ENCODE measurements at places on chromosomes 2 and 18. TPM values are rescaled to one million over a fixed set of nuclear protein-coding genes. Genes with fewer than 3 reads are reported as not detected.
A peak's percentile ranks its signal among the peaks of the same experiment; 100 is the strongest.

Gene CRACDL
- total RNA-seq = 0.19 TPM

- DNase-seq = no peak
Observed at GRCh38 chr18:7677001-7677400, 109.9 kb downstream of the PTPRM start.

DNA sequence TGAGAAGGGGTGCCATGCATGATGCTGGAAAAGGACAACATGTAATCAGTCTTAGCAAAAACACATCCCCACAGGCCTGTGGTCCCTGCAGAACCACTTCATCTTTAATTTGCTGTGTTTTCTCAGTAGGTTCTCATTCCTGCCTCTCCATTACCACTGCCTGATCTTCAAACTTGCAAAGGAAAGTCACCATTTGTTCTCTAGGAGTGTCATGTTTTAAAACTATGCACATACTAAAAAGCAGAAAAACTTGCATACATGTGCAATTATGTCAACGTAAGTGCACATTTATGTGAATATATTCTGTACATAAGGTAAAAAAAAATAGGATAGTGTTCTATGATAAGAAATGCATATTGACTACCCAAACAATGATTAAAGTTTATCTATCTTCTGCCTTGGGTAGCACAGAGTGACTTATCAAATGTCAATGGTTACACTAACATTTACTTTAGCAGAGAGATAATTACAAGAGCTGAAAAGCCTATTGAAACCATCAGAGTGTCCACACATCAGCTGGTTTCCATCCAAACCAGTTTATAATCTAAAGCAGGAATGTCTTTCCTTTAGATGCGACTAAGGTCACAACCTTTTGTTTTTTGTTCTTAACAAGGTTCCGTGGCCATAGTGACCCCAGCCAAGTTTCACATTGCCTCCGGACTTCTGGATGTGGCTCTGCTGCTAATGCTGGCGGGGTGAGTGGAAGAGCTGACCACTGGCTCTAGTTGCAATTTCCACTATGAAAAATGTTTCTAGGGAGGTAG lies 58.7 kb upstream of the RMDN2 start:
- no peak for DNase-seq

DNA sequence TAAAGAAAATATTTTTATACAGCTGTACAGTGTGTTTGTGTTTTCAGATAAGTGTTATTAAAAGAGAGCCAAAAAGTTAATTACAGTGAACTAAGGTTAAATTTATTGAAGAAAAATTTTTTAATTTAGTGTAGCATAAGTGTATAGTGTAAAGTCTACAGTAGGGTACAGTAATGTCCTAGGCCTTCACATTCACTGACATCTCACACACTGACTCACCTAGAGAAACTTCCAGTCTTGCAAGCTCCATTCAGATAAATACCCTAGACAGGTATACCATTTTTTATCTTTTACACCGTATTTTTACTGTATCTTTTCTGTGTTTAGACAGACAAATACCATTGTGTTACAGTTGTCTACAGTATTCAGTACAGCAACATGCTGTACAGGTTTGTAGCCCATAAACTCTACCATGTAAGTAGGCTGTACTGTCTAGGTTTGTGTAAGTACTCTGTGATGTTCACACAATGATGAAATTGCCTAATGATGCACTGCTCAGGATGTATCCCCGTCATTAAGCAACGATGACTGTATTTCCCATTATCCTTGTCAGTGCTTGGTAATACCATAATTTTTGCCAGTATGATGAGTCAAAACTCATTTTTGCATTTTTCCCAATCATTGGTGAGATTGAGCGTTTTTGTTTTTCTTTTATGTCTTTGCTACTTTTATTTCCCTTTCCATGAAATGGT lies 48.2 kb upstream of the B3GNT2 start:
- no peak for DNase-seq

Gene DLX1
- total RNA-seq = 0.24 TPM

Gene VWC2L
- not detected for total RNA-seq

DNA sequence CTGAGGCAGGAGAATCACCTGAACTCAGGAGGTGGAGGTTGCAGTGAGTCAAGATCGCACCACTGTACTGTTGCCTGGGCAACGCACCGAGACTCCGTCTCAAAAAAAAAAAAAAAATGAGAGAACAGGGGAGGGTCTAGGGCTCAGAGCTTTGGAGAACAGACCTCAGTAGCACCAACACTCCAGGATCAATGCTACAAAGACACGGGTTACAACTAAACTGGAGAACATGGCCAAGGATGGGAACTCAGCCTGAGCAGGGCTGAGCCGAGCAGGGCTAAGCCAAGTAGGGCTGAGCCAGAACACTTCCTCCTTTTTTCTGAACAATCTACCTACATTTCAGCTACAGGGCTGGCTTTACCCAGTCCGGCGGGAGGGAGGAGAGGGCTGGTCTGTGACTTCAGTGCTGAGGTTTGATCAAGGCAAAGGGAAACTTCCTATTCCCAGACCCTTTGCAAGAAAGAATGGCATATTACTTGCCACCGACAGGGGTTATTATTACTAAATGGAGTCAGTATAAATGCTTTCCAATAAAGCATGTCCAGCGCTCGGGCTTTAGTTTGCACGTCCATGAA lies 2.9 kb upstream of the CASP8 start:
- DNase-seq = peak; percentile 44

DNA sequence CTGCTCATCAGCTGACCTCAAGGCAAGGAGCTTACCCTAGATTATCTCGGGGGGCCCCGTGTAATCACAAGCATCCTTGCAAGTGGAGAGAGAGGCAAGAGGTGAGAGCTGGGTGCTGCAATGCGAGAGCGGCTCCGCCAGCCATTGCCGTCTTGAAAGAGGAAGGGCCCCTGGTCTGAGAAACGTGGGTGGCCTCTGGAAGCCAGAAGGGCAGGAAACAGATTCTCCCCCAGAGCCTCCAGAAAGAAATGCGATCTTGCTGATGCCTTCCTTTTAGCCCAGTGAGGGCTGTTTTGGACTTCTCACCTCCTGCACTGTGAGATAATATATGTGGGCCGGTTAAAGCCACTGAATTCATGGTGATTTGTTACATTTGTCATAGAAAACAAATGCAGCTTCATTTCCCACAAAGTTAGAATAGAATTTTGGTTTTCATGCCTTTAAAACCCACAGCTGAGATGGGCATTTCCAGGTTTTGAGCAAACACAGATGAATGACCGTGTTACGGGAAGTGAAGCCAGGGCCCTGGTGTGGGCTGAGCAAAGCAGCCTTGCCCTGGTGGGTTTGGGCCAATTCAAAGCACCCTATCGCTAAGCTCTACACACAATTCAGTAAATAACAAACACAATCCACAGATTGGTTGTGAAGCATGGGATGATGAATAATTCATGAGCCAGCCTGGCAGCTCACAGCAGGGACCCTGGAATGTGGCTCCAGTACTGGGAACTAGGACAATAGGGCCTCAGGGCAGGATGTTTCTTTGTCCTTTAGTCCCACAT lies 319.9 kb upstream of the HS6ST1 start:
- DNase-seq = no peak

Gene TMEM17
- total RNA-seq = 0.32 TPM

DNA sequence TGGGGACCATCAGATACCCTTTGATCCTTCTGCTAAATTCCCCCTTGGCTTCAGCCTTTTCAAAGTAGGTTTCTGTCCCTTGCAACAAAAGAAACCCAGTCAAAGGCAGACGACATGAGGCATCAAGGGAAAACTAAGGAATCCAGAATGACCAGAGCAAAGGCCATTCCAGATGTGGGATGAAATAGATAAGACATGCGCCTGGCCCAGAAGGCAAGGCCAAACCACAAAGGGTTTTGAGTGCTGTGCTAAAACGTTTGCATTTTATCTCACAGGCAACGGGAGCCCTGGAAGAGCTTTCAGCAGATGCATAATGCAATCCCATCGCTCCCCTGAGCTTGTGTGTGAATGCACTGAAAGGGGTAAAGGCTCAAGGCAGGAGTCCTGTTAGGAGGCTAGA lies 17.7 kb downstream of the CXCR1 start:
- DNase-seq = no peak

DNA sequence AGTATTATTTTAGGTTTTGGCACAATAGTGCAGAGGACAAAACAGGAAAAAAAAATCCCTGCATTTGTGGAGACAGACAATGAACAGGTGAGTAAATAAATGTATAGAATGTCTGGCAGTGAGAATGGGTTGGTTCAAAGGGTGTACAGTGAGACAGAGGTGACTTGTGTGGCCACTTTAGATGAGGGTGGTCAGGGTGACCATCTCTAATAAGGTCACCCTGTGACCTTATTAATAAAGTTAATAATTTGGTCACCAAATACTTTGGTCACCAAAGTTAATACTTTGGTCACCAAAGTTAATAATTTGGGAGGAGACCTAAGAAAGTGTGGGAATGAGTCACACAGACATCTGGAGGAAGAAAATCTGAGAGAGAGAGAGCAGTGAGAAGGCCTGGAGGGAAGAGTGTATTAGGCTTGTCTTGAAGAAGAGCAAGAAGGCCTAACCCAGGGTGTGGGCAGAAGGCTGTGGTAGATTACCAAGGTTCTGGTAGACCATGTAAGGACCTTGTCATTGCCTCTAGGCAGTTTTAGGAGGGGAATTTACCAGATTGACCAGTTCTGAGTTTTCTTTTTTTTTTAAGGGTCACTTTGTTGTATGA lies 1368.4 kb upstream of the CELF4 start:
- DNase-seq = no peak

GRCh38 chr18:48563027-48563426 lies 24.2 kb downstream of the CTIF start:
- no peak for DNase-seq

Gene CPO
- 0.21 TPM for total RNA-seq

Gene RTKN
- 4.8 TPM for total RNA-seq

Gene LRRTM4
- not detected for total RNA-seq

Gene PFN4
- 0.72 TPM for total RNA-seq

DNA sequence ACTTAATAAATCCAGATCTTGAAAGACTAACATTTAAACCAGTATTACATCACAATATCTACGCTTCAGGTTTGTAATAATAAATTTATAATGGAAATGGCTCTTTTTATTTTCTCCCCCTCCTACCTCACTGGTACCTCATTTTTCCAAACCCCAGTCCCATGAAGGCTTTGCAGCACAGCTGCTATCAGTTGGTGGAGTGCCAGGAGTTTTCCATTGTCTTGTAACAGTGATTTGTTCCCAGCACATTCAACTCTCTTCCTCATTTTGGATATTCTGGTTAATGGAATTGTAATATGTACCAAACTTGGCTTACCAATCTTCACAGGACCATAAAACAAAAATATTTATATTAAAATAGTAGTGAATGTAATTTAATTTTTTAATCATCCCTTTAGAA lies 91.2 kb downstream of the VRK2 start:
- DNase-seq = no peak

- DNase-seq = no peak
Observed at GRCh38 chr18:36348971-36349417, 51.5 kb downstream of the FHOD3 start.

Gene UGT1A1
- not detected for total RNA-seq

- no peak for DNase-seq
Observed at GRCh38 chr2:191569025-191569424, 108.9 kb upstream of the NABP1 start.

Gene DPYSL5
- total RNA-seq = not detected

Gene MYOM1
- total RNA-seq = 0.39 TPM

Gene PSMA8
- total RNA-seq = 0.81 TPM

Gene NEU4
- total RNA-seq = 1.4 TPM

GRCh38 chr2:160612266-160612856 lies 118.8 kb upstream of the RBMS1 start:
- DNase-seq = no peak

DNA sequence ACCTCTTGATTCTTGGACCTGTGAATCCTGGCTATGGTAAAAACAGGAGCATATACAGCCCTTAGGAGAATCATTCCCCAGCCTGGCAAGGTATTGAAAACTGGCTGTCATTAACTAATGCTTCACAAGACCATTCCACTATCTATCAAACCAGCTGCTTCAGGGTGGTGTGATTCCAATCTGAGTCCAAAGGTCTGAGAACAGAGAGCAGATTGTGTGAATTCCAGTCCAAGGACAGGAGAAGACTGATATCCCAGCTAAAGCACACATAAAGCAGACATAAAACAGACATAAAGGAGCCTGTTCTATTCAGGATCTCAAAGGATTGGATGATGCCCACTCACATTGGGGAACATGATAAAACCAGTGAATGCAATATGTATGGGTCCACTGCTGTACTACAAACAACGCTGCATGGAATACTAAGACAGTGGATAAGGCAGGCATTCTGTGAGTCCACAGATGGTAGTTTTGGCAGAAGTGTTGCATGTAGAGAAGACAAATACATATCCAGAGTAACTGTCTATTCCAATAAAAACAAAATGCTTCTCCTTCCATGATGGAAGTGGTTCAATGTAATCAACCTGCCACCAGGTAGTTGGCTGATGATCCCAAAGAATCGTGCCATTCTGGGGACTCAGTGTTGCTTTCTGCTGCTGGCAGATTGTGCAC lies 363.9 kb downstream of the KCNJ3 start:
- no peak for DNase-seq

- peak; percentile 35 for DNase-seq
Observed at GRCh38 chr2:192194265-192194865, 368 bp downstream of the TMEFF2 start.

DNA sequence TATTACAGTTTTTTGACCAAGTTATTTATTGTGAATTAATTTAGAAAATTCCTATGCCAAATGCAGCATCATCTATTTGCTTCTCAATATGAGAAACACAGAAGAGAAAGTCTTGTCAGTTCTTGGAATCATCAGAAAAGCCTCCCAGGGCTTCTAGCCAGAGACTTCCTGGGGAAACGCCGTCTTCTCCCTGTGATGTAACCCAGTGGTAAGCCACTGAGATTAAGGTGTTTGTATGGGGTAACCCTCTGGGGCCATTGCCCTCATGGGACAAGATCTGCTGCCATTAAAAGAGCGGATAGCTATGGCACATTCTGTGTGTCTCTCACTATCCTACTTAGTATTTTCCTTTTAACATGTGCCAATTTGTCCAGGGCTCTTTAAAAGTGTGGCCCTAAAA lies 28.0 kb downstream of the ANKRD29 start:
- DNase-seq = no peak

DNA sequence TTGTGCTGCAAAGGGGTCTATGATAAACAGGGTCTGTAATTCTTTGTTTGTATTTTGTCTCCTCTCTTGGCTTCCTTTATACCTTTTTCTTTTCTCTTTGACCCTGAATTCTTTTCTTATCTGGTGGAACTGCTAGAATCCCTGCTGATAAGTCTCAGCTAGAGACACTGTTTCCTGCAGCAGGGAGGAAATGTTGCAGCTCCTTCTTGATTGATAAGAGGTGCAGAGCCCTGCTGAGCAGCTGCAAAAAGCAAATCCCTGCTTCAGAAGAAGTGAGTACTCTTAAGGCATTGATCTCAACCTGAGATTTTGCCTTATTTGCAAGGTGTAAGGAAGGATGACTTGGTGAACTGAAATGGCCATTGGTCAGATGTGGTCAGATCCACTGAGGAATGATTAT lies 167.8 kb downstream of the NUP35 start:
- no peak for DNase-seq

DNA sequence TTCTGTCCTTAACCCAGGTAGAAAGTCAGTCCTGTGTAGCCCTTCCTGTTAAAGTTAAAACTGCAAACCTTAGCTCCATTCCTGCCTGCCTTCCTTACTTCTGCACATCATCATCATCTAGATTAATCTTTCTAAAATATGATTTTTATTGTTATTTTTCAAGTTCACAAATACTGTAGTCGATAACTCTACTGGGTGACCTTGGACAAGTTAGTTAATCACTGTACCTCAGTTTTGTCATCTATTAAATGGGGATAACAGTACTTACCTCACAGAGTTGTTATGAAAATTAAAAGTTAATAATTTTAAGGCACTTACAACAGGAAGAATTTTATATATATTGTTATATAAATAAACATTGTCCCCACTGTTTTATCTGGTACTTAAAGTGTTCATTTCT lies 2.5 kb upstream of the YPEL5 start:
- no peak for DNase-seq

Gene ALPG
- total RNA-seq = not detected

Gene SFXN5
- 10.1 TPM for total RNA-seq

Gene DIPK1C
- not detected for total RNA-seq
